ENCODE measurements at places on chromosomes 7 and 10.

GRCh38 chr7:41942468-41943093 is 239.7 kb upstream of the INHBA start:
- DNase-seq: no peak

DNA sequence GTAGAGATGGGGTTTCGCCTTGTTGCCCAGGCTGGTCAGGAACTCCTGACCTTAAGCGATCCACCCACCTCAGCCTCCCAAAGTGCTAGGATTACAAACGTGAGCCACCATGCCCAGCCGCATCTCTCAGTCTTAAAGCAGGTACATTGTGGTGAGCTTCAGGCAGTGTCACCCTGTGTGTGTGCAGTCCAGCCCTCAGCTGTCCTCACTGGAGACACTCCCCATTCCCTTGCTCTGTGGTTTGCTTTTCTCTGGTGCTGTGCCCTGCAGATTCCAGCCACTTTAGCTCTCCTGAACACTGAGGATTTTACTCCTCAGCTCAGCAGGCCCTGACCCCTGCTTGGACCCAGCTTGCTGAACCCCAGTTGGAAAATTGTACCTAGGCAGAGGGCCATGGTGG is 6.1 kb downstream of the TRRAP start:
- DNase-seq: no peak

DNA sequence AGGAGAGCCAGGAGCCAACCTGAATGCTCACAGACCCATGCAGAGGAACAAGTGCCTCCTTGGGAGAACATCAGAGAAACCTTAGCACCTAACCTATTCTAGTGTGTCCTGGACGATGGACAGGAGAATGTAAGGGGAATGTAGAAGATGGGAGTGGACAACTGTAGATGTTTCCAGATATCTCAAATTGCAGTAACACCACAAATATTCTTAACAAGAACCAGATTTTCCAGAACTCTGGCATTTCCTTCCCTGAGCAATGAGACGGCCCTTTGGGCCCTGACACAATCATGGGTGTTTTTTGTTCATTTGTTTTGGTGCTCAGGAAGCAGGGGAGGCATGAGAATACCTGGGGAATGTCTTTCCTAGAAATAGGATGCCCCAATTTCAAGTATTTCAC is 196.1 kb upstream of the PRSS1 start:
- DNase-seq: no peak

DNA sequence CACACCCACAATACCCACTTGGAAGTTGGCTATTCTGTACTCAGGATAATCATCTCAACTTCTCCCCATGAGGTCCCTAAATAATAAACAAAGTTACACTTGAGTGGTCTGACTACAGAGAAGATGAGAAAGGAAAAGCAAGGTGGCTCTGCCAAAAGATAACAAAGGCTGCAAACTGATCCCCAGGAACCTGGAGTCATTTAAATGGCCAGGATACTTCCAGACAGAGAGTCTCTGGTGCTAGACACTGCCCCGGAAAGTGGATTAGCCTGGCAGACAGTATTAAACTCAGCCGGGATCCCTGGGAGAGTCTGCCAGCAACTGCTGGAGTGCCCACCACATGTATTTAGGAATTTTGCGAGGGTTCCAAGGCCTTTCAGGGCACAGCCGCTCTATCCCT is 93.7 kb downstream of the DGKI start:
- no peak for DNase-seq

GRCh38 chr10:24882047-24882698 is 70.2 kb downstream of the PRTFDC1 start:
- DNase-seq: no peak

- no peak for DNase-seq
Measured at GRCh38 chr10:70222340-70222794, 10.9 kb downstream of the PPA1 start.

- no peak for DNase-seq
Measured at GRCh38 chr7:127741764-127742375, 89.9 kb downstream of the SND1 start.

DNA sequence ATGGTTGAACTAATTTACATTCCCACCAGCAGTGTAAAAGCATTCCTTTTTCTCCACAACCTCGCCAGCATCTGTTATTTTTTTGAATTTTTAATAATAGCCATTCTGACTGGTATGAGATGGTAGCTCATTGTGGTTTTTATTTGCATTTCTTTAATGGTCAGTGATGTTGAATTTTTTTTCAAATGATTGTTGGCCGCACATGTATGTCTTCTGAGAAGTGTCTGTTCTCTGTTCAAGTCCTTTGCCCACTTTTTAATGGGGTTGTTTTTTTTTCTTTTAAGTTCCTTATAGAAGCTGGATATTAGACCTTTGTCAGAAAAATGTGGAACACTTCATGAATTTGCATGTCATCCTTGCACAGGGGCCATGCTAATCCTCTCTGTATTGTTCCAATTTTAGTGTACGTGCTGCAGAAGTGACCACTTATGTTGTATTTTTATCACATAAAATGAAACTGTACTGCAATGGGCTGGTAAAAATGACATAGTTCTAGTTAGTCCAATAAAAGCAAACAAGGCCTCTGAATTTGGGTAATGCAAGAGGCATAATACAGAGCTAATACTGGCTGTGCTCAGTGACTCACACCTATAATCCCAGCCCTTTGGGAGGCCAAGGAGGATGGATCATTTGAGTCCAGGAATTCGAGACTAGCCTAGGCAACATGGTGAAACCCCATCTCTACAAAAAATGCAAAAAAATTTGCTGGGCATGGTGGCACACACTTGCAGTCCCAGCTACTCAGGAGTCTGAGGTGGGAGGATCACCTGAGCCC is 70.3 kb downstream of the ABI1 start:
- no peak for DNase-seq

GRCh38 chr7:17907014-17907413 is 33.3 kb downstream of the SNX13 start:
- no peak for DNase-seq
